ENCODE measurements at places on chromosomes 11 and 22.

- DNase-seq: no peak
Measured at GRCh38 chr11:10580623-10581022, 12.2 kb upstream of the LYVE1 start.

DNA sequence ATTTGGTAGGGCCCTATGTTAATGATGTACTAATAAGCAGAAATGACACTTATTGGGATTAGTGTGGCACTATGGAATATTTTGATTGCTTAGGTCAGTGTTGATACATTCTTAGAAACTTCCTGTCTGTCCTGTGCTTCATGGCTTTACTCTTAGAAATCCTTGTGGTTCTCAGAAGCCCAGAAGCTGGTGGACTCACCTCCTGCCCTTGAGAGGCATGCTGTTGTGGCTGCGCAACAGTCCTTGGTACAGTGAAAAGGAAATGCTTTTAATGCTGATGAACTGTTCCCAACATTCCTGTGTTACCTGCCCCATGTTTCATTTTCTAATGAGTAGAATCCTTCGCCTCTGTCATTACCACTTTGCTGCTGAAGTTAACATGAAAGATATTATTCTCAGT, 52.4 kb upstream of the MYO18B start:
- no peak for DNase-seq

DNA sequence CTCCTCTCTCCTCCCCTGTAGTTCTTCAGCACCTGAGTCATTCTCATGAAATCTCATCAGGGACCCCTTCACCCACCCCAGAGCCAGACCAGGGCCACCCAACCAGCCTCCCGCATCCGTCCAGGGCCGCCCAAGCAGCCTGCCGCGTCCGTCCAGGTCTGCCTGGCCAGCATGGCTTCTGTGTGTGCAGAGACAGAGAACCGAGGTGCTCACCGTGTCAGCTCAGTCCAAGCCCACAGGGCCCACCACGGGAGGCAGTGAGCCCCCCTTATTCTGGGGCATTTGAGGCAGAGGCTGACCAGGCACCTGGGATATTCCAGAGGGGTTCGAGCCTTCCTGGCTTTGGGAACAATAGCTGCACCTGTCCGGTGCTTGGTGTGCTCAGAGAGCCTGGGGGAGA, 1117.3 kb downstream of the BRD1 start:
- no peak for DNase-seq

DNA sequence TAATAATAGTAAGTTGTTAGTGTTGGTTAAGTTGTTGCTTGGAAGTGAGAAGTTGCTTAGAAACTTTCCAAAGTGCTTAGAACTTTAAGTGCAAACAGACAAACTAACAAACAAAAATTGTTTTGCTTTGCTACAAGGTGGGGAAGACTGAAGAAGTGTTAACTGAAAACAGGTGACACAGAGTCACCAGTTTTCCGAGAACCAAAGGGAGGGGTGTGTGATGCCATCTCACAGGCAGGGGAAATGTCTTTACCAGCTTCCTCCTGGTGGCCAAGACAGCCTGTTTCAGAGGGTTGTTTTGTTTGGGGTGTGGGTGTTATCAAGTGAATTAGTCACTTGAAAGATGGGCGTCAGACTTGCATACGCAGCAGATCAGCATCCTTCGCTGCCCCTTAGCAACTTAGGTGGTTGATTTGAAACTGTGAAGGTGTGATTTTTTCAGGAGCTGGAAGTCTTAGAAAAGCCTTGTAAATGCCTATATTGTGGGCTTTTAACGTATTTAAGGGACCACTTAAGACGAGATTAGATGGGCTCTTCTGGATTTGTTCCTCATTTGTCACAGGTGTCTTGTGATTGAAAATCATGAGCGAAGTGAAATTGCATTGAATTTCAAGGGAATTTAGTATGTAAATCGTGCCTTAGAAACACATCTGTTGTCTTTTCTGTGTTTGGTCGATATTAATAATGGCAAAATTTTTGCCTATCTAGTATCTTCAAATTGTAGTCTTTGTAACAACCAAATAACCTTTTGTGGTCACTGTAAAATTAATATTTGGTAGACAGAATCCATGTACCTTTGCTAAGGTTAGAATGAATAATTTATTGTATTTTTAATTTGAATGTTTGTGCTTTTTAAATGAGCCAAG, 2.7 kb downstream of the NEAT1 start:
- DNase-seq: no peak

GRCh38 chr11:68047437-68048290, 8.8 kb downstream of the TCIRG1 start:
- DNase-seq: no peak

DNA sequence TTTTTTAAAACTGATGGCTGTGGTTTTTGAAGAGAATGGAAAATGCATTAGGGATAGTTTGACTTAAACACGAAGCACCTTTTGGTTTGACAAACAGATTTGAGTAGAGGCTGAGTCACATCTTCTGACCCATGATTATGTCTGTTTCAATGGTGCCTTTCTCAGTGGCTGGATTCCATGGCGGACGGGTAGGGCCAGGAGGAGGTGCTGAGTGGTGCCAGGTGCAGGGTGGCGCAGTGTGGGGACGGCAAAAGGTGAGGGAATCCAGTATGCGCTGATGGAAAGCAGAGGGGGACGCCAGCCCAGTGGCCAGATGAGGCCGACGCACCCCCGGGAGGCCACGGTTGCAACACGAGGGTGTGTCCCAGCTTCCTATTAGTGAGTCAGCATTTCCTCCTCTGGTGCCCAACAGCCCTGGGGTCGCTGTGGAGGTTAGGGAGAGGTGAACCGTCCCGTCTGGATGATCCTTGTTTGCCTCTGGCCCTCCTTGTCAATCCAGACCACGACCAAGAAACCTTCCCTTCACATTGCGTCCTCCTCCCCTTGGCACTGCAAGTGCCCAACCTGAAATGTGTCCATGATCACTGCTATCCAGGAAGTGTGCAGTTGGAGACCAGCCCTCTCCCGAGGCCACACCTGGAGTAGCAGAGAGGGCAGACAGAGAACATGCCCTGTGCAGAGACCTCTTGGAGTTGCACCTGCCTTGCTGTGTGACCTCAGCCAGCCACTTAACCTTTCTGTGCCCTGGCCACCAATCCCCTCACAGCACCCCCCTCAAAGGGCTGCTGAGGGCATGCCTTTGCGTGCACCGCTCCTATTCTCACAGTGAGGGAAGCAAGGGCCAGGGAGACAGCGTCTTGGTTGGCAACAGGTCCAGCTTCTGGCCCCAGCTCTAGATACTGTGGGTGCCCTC, 32.5 kb upstream of the ATXN10 start:
- DNase-seq: no peak

DNA sequence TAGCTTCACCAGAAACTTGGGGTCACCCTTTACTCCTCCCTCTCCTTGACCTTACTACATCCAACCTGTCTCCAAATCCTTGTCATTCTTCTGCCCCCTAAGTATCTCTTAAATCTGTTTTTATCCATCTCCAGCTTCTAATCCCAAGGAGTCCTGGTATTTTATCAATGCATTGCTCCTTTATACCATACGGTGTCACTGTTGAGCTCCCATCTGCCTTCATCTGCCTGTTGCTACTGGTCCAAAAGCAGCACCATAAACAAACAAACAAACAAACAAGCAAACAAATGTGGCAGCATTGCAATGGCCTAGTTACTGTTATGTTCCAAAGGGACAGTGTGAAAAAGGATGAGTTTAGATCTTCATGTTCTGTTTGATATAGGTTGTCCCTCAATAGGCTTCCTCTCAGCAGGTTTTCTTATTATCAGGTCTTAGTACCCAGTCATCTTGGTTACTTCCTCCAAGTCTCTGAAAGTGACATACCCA, 34.2 kb downstream of the DNHD1 start:
- DNase-seq: peak; percentile 27

DNA sequence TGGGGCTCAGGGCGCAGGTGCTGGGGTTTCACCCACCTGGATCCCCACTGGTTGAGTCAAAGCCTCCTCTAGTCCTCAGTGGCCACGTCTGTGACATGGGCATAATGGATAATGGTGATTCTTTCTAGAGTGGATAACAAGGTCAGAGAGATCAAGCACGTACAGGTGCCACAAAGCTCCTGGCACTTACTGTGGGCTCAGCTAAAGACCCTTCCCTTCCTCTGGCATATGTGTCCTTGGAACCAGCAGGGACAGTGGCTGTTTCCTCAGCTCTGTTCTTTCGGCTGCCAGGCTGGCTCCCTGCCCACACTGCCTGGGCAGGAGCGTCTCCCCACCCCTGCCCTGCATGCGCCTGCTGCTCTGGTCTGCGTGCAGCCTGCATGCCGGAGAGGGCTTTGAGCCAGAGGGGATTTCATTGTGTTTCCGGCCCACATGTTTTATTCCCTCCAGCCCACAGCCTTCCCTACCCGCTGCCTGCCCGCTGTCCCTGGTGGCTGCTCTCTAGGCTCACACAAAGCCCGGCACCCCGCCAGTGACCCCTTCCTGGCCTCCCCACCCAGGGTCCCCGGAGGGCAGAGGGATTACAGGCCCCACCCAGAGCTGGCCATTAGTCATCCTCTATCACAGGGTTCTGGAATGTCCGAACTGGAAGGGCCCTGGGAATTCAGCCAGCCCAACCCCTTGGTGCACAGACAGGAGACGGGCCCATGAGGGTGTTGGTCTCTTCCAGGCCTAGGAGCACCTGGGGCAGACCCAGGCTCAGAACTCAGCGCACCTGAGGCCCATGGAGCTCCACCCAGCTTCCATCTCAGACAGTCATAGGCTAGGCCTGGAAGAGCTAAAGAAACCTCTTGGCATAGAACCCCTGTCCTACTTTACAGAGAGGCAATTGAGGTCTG, 55.3 kb upstream of the GCAT start:
- no peak for DNase-seq

DNA sequence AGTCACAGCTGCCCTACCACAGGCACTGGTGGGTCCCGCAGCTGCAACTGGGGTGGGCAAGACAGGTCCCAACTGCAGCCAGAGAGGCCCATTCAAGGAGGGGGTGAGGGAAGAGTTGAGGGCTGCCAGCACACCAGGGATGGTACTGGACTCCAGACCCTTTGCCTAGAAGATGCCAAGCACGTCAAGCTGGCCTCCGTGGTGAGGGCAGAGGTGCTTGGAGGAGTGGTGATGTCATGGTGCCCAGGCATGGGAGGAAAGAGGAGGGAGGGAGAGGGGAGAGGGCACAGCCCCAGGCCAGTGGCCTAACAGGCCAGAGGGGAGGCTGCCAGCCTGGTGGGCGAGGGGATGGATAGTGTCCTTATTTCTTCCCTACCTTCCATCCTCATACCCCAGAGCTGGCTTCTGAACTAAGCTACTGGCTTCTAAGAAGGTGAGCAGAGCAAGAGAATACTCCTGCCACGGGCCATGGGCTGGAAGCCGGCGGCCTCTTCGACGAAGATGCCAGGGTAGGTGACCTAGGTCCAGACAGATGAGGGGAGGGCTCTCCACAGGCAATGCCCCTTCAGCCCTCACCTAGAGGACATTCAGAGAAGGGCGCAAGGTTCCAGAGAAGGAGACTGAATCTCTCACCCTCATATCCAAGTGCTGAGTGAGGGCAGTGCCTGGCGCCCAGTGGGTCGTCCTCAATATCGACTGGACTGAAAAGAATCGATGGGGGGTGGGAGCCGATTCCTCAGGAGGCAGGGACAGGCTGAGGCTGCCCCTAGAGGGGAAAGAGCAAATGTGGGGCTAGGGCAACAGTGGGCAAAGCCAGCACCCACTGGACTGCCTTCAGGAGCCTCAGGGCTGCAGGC, 1.8 kb downstream of the SYT7 start:
- DNase-seq: no peak

GRCh38 chr11:101126551-101127196, 2.9 kb downstream of the PGR start:
- peak; percentile 15 for DNase-seq

DNA sequence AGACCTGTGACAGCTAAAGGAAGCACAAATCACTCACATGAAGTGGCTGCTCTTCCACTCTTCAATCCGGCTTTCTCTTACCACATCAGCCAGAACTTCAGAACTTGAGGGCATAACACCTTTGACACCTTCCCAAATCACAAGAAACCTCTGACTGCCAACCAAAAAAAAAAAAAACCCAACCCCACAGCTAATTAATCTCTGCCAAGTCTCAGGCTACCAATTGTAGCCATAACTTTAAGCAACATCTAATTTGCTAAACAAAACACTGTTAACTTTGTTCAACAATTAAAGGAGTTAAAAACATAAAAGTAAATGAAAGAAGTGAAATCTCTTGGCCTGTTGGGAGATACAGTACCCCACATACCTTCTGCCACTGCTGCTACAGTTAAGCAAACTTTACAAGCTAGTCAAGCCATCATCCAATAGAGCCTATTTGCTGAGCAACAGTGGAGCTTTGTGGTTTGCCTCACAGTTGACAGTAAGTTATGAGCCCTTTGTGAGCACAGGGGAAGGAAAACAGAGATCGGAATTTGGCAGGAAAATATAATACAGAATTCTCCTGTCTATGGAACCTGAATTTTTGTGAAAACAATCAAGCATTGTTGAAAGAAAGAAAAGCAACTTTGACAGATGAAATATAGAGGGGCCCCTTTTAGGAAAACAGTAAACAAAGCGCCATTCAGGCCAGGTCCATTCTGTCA, at the start of gene SOX6:
SOX6 (minus strand) TSS at position 490 of the 704 bp plus-strand sequence. CDS start 15,298 bp downstream, outside the sequence.
- DNase-seq: no peak

GRCh38 chr11:44506375-44507016, 59.0 kb upstream of the CD82 start:
- DNase-seq: no peak

DNA sequence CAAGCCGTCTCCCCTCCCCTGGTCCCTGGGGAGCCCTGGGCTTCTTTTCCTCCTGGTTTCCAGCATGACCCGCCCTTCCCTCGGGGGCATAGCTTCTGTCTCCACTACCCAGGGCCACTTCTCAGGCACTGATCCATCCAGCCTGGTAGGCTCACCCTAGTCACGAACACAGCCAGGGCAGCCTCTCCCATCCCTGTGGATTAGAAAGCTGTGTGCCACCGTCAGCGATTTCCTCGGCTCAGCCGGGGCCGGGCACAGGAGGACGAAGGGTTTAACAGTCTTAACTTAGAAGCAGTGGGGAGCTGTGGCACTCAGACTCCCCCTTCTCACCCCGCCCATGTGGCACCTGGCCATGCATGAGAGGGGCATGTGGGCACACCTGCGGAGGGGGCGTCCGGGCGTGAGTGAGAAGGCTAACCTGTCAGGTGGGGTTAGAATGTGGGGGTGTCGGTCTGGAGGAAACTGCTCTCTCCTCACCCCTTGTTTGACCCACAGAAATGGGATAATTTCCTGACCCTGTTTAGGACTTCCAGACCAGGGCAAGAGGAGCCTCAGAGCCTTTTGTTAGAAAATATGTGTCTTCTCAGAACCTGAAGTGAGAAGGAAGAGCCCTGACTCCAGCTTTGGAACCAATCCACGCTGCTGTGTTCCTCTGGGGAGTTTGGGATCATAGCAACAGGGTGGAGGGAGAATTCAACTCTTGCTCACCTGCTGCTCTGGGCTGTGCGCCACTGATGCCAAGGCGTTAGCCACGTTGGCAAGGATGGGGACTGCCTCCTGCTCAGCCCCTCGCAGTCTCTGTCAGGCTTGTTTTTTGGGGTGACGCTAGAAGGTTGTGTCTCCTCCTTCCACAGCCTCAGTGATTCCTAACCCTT, 14.6 kb downstream of the GLB1L2 start:
- no peak for DNase-seq

GRCh38 chr22:38049812-38050619, 7.2 kb upstream of the PICK1 start:
- DNase-seq: no peak
